ENCODE measurements at places on chromosomes 5 and 9.

- DNase-seq = no peak
Observed at GRCh38 chr5:132591145-132591544, 34.4 kb downstream of the RAD50 start.

- DNase-seq = no peak
Observed at GRCh38 chr5:145989428-145989827, 53.0 kb downstream of the SH3RF2 start.

GRCh38 chr9:135385793-135386192 lies 93.8 kb upstream of the PPP1R26 start:
- no peak for DNase-seq

GRCh38 chr9:135906291-135907005 lies 898 bp downstream of the CAMSAP1 start:
- DNase-seq = no peak

GRCh38 chr9:25936031-25936430 lies 257.8 kb upstream of the TUSC1 start:
- no peak for DNase-seq

DNA sequence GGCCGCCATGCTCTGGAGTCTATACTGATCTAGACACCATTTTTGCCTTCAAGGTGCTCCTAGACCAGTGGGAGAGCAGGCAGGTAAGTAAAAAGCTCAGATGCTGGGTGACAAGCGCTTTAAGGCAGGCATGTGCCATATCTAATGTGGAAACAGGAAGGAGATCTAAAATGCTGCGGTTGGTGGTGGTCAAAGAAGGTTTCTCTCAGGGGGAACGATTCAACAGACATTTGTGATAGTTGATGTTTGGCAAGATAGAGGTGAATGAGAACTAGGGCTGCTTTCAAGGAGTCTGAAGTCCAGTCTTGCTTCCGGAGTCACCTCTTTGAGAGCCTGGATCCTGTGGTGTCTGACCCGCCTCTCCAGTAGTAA lies 146.2 kb upstream of the KLF4 start:
- no peak for DNase-seq

DNA sequence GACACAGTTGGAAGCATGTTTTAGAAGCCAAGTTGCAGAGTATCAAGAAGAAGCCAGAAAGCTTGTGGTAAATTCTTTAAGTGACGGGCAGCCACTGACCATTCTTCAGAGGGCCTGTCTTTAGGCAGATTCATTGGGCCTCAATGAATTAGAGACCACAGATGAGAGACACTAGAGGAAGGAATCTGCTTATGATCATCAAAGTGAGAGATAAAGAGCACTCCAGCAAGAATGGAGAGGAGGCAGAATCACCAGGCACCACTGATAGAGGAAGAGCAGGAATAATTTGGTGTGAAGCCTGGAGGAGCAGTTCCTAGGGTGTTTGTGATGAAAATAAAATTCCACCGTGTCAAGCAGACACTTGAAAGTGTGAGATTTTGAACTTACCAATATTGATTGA lies 365.9 kb upstream of the SLC30A5 start:
- DNase-seq = no peak

DNA sequence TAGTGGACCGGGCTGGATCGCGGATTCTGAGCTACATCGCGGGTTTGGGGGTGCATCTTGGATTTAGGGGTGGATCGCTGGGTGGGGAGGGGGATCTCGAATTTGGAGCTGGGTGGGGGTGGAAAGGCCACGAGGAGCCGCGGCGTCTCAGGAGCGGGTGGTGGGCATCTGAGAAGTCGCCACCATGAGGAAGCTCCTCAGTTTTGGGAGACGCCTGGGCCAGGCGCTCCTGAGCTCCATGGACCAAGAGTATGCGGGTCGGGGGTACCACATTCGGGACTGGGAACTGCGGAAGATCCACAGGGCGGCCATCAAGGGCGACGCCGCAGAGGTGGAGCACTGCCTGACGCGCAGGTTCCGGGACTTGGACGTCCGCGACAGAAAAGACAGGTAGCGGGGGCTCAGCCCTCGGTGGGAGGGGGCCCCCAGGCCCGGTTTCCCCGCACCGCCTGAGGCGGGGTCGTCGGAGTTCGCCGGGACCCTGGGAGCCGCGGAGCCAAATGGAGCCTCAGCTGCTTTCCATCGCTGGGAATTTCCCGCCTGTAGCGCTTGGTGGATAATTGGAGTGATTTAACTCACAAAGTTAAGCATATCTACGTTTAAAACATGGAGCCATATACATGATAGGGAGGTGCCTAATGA lies 376 bp downstream of the ANKRD18B start:
- DNase-seq = no peak

DNA sequence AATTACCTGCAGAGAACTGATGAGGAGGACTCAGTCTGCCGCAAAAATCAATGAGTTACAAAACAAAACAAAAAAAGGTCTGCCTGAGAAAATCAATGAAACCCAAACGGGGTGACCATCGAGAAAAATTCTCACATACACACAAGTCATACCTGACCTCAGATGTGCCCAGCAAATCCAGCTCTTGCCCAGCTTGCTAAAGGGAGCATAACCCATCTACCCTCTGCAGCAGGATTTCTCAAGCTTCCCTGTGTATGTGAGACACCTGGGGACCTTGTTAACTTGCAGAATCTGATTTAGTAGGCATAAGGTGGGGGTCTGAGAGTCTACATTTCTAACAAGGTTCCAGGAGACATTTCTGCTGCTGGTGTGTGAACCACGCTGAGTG lies 126.3 kb downstream of the TLE1 start:
- DNase-seq = no peak

DNA sequence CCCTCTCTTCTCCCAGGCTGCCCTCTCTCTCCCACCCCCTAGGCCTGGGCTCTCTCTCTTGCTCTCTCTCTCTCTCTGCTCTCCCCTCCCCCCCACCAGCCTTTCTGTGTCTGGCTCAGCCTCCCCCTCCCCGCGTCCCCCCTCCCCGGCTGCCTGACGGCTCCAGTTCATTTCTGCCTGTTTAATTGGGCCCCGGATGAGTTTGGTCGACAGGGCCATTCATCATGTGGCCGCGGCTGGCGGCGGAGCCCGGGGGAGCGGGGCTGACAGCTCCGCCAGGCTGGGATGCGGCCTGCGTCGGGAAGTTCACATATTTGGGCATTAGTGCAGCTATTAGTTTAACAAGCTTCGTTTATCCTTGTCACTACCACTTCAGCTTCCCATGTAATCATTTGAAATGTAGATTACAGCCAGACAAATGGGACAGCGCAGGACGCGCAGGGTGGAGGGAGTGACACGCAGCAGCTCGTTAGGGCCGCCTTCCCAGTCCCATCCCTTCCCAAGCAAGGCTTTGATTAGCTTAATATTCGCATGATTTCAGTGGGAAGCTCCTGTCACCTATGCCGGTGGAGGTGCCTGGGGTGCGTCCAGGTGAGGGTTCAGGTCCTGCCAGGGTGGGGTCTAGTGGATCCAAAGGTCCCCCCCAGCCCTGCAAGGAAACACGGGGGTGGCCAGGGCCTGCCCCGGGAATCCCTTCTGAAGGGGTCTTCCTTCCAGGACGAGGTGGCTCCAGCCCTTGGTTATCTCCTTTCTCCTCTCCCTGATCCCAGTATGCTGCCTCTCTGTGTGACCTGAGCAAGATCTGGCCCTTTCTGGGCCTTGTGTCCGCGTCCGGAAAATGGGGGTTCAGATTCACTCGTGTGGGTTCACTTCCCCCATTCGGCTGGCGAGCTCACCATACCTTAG lies 214.8 kb downstream of the PAX5 start:
- no peak for DNase-seq

DNA sequence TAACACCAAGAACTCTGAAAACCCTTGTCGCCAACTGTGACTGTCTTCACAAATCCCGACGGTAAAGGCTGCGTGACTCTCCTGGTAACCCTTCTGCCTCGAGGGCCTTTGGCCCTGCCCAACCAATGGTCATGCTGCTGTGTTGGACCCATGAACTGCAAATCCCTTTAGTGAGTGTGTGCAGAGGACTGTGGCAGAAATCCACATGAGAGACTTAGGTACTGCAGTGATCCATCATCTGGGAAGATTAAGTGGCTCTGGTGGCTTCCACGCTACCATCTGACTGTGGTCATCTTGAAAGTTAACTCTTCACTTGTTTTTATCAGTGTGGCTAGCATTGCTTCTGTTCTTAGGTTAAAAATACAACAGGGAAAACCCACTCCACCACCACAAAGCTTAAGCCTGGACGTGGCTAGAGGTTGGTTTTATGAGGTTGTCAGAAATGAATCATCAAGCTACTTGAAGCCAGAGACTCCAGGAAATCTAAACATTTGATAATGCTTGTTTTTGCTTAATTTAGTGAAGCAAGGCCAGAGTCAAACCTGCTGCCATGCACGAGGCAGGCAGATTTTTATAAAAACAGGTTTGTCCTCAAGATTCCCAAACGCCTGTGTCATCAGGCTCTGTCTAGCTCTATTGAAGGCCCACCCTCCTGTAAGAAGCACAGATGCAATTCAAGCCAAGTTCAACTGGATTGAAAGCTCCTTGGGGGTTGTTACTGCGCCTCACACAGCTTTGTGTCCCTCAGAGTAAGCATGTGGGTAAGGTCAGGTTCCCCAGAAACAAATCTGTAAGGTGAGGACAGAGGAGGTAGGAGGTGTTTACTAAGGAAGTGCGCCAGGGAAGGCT lies 52.7 kb upstream of the ERCC6L2 start:
- DNase-seq = peak; percentile 37

- DNase-seq = no peak
Observed at GRCh38 chr9:98532574-98532973, 176.2 kb downstream of the GABBR2 start.

DNA sequence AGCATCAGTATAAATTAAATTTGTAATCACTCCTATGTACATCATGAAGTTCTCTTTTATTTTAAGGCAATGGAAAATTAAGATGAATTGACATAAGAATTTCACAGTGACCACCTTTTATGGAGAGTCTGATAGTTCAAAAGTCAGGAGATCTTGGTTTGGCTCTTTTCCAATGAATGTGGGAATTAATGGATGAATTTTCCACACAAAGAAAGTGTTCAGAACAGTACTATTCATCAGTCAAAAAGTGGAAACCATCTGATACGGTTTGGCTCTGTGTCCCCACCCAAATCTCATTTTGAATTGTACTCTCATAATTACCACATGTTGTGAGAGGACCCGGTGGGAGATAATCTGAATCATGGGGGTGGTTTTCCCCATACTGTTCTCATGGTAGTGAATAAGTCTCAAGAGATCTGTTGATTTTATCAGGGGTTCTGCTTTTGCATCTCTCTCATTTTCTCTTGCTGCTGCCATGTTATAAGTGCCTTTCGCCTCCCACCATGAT lies 24.5 kb downstream of the CCDC125 start:
- DNase-seq = no peak

- no peak for DNase-seq
Observed at GRCh38 chr5:98482321-98483300, 290.9 kb upstream of the RGMB start.

- DNase-seq = no peak
Observed at GRCh38 chr9:9951556-9952160, 661.1 kb downstream of the PTPRD start.

DNA sequence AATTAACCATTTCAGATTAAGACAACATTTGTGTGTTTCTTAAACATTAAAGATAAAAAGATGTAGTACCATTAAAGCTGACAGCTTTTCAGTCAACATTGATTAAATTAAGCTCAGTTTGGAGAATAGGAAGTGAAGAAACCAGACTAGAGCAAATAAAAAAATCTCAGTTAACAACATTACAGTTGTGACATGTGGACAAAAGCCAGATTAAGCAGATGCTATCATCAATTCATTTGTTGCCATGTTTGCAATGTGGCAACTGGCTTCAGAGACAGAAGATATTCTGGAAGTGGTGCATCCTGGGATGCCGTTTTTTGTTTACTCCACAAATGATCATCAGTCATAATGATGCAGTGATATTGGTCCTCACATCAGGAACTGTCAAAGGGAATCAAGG lies 70.3 kb upstream of the CNTLN start:
- no peak for DNase-seq

DNA sequence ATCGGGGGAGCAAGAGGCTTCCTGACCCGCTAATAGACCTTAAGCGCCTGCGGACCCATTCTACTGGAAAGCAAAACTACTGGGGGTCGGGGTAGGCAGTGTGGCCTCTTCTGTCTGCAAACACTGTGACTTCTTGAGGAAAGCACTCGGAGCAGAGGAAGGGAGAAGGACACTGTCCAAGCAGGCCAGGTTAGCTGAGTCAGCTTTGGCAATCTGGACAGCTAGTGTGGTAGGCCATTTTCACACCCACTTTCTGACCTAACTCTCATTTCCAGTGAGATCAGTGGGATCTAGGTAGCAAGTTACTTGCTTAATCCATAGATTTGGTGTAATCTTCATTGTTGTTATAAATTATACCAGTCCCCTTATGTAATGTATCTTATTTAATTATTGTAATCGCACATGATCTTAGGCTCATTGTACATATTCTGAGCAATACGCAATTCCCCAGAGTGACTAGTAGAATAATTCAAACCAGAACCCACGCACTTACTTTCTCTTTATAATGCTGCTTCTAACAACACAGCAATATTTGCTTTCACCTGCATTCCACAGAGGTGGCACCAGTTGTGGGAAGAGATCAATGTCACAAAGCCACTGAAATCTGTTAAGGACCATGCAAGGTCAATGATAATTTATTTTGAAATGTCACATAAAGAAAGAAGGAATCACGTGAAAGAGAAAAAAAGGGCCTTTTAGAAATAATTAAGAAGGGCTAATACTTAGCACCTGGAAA lies 82.9 kb downstream of the NREP start:
- DNase-seq = no peak

- DNase-seq = no peak
Observed at GRCh38 chr5:53472720-53473510, 7.5 kb upstream of the FST start.

GRCh38 chr9:15033316-15033715 lies 123.1 kb upstream of the FREM1 start:
- DNase-seq = no peak

- no peak for DNase-seq
Observed at GRCh38 chr9:130532426-130533080, 46.8 kb upstream of the FUBP3 start.

GRCh38 chr5:109035436-109035835 lies 287.7 kb downstream of the FER start:
- DNase-seq = no peak

DNA sequence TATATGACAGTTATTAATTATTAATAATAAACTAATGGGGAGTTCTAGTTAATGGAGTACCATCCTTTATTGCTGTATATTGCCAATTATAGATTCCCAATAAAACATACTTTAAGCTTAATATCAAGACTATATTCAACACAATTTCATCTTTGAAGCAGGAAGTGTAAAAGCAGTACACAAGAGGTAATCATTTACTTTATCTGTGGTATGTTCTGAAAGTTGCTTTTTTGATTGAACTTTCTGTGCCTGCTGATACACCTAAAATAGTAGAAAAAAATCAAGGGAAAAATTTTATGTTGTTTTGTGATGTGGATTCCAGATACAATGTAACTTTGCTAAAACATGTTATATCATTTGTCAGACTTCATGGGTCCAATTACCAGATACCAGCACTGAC lies 58.0 kb downstream of the ACO1 start:
- DNase-seq = no peak

GRCh38 chr5:144162686-144163085 lies 7.8 kb downstream of the YIPF5 start:
- no peak for DNase-seq

All from brain pericyte (primary cell).